Suppressor macrophage (primary cell): ENCODE measurements at places on chromosomes 3 and 15.

- no peak for DNase-seq
Observed at GRCh38 chr15:27665002-27665401, 434.1 kb downstream of the OCA2 start.

GRCh38 chr3:180743813-180744590 is 64.7 kb upstream of the CCDC39 start:
- no peak for DNase-seq

- DNase-seq: no peak
Observed at GRCh38 chr15:84714372-84714771, 1.6 kb downstream of the SEC11A start.

- DNase-seq: no peak
Observed at GRCh38 chr3:141078200-141078599, 27.1 kb downstream of the SPSB4 start.

DNA sequence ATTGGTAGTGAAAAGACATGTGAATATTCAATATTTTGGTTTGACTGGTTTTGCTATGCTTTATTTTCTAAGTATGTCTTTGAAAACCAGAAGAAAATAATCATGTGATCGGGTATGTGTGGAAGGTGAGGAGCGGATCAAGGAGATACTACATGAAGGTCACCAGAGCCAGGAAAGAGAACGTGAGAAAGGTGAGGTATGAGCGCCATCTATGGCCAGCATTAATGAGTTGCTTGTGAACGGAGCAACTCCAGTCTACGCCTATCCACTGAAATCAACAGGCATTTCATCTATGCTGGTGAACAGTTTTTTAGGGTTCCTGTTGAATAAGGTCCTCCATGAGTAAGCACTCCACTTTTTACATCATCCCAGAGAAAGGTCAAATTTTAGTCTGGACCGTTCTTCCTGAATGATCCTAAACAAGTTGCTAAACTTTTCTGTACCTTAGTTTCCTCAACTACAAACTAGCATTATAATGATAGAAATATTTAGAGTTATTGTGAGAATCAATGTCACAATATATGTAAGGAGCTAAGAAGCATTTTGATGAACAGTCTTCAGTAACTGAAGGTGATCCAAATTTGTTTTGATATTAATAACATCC is 1435.2 kb upstream of the CADM2 start:
- peak; percentile 40 for DNase-seq

- no peak for DNase-seq
Observed at GRCh38 chr3:51982352-51982837, 940 bp upstream of the ACY1 start.

GRCh38 chr3:105868742-105869530 is at the start of gene CBLB:
Gene CBLB (minus strand): TSS chr3:105869012. CDS start chr3:105867577, 1,435 bp downstream.
- peak; percentile 92 for DNase-seq

DNA sequence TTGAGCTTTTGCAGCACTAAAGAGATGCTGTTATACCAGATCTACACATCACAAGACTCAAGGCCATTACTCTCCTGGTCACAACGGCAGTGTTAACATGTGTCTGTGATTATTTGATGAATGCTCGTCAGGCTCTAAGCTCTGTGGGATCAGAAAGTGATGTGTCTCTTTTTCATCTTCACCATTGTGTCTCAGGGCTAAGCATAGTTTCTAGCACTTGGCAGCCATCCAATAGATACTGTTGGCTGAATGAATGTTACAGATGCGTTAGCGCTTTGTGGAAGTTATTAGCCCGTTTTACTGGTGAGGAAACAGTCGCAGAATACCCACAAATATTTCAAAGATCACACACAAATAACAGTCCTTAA is 1.2 kb upstream of the FAM81A start:
- DNase-seq: no peak

- DNase-seq: no peak
Observed at GRCh38 chr3:33488246-33488645, 48.0 kb upstream of the UBP1 start.

DNA sequence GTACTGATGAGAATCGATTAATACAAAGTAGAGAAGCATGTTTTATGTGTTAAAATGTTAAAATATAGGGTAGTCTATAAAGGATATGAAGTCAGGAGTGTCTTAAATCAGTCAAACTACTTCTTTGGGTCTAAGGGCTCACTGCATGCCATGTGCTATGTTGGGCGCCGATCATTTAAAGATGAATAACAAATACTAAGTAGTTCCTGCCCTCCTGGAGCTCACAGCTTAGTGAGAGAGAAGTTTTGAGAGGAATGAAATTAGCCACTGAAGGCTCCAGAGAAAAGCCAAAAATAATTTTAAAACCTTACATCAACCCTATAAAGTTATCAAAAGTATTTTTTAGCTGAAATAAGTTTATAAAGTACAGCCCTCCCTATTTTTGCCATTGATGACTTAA is 44.5 kb downstream of the BLM start:
- DNase-seq: no peak

DNA sequence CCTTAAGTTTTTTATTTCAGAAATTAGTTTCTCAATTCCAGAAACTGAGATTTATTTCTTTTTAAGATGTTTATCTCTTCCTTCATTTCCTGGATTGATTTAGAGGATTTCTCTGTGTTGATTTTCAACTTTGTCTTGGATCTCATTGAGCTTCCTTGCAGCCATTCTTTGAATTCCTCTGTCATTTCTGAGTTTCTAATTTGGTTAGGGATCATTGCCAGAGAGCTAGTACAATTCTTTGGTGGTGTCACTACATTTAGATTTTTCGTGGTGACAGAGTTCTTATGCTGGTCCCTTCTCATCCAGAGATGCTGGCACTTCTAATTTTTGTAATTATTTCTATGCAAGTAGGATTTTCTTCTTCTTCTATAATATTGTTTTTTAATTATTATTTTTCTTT is 691.1 kb upstream of the NAALADL2 start:
- no peak for DNase-seq

GRCh38 chr3:101809178-101810021 is 30.4 kb downstream of the NXPE3 start:
- peak; percentile 79 for DNase-seq

GRCh38 chr3:176633511-176633910 is 563.8 kb downstream of the TBL1XR1 start:
- no peak for DNase-seq

DNA sequence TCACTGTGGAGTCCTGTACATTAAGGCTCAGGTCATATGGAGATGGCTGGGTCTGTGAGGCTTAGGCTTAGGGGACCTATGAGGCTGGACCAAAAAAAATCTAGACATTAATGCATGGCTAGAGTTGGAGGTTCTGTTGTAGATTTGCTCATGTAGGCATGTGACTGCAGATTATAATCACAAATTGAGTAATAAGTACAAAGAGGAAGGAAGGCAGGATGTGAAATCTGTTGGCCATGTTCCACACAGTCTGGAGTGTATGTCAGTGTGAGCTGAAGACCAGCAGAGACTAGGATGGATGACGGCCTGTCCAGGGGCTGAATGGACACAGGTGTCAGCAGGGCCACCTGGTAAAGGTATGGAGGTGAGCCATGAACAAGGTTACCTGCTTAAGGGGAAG is at the start of gene ST3GAL6:
Gene ST3GAL6 (plus strand): TSS at position 265 of the 400 bp plus-strand sequence. CDS start 5,101 bp downstream, outside the sequence.
- DNase-seq: peak; percentile 73

- DNase-seq: peak; percentile 47
Observed at GRCh38 chr15:73691396-73691795, 7.2 kb downstream of the CD276 start.

GRCh38 chr3:67684211-67684610 is 29.8 kb upstream of the SUCLG2 start:
- no peak for DNase-seq

GRCh38 chr3:85161544-85161943 is 202.8 kb downstream of the CADM2 start:
- no peak for DNase-seq

GRCh38 chr15:40793216-40793989 is 13.5 kb upstream of the ZFYVE19 start:
- peak; percentile 45 for DNase-seq

- DNase-seq: no peak
Observed at GRCh38 chr3:182045736-182046135, 334.0 kb downstream of the SOX2 start.

DNA sequence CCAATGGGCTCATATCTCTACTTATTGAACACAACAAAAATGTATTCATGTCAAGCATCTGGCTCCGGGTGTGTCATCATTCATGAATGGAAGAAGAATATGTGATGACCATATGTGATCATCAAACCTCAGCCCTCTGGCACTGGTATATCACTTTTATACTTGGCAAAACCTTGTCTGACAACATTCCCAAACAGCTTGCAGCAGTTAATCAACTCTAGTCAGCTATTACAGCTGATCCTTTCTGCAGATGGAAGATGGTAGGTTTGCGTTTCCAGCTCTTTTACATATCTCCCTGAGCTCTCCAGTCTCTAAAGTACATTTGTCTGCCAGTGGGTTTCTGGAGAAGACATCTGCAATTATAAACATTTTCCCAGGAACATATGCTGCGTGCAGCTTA is 6.6 kb downstream of the PLSCR5 start:
- DNase-seq: no peak

DNA sequence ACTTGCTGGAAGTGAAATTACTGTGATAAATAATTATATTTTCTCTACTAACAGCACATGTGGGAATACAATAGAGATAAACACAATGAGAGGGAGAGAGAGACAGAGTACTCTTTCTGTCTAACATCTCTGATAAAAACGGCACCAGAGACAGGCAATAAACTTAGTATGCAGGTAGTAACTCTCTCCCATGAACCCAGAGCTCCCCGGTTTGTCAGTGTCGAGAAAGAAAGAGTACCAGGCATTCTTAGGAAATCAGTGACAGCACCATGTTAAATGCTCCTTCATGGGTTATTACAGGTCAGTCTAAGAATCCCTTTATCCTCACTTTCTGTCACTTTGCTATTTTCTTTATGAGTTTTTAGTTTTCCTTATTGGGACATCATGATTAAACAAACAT is 110.7 kb upstream of the EPHA3 start:
- DNase-seq: no peak

- peak; percentile 44 for DNase-seq
Observed at GRCh38 chr15:85707519-85708338, 87.0 kb downstream of the KLHL25 start.

- no peak for DNase-seq
Observed at GRCh38 chr3:145620002-145620401, 541.0 kb downstream of the PLOD2 start.

DNA sequence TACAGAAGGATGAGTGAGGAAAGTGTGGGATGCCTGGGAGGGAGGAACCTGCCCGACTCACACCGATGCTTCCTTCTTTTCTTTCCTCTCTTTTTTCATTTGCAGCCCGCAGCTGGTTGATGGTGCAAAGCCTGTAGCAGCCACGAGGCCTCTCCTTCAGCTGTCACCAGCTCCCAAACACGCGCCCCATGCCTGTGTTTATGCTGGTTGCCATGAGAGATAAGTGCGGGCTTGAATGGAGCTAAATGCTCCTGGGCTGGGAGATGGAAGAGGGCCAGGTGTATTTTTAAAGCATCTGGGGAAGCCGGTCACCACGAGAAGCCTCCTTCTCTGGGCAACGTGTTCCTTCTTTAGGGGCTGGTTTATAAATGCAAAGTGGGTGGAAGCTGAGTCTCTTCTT is 9.3 kb downstream of the COLQ start:
- DNase-seq: peak; percentile 46

DNA sequence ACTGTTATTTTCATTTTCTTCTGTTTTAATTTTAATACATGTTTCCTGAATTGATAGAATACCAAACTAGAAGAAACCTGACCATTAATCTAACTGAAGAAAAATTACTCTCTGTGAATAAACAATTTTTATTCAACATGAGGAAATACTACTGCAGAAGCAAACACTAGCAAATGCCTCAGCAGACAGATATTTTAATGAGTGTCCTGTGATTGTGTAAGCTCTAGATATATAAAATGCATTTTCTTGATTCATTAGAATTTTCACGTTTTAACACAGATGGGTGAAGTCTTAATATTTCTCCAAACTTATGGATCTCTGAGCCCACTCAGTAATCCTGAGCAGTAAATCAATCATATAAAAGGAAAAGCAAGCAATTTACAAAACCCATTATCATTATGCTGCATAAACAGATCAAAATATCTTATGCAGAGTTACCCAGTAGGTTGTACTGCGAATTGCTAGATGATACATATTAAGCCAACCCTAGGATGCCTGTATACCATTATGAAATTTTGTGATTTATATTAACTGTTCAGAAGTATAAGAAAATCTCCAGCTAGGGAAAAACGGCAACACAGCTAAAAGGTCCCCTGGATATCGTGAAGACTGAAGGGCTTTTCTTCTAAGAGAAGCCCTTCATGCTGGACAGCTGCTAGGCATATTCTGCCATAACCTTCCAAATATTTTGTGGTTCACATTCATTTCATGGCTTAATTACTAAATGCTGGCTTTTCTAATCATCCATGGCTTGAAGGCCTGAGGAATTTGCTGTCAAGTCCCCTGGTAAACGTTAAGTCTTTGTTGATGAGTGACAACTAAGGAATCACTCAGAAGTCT is 157.7 kb upstream of the TGFBR2 start:
- no peak for DNase-seq

- DNase-seq: no peak
Observed at GRCh38 chr15:31169558-31169957, 68.0 kb upstream of the TRPM1 start.
